Stimulated activated CD8-positive, alpha-beta memory T cell treated with anti-CD3 and anti-CD28 coated beads, Interleukin-12 subunit alpha, Interleukin-12 subunit beta, amount 100 ng/mL, for 1 hour (primary cell): ENCODE measurements at places on chromosomes 6 and 20.

DNA sequence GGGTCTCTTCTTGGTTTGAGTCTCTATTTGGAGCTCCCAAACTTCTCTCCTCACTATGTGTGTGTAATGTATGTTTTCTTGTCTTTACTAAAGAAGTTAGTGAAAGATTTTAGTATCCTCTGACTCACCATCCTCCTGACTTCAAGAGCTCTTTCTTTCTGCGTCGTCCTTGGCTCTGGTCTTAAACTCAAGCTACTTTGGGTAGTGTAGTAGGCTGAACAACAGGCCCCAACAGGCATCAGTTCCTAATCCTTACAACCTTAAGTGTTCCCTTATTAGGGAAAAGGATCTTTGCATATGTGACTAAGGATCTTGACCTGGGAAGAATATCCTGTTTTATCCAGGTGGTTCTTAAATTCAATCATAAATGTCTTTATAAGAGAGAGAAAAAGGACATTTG lies 810.2 kb downstream of the MAFB start:
- no peak for DNase-seq

- DNase-seq = no peak
These were observed 1.6 kb downstream of the VGLL2 start for GRCh38 chr6:117267054-117267347.

- no peak for DNase-seq
These were observed 21.1 kb downstream of the TAF4 start for GRCh38 chr20:62044631-62045030.

GRCh38 chr6:52697903-52698302 lies 27.0 kb downstream of the TMEM14A start:
- no peak for DNase-seq

DNA sequence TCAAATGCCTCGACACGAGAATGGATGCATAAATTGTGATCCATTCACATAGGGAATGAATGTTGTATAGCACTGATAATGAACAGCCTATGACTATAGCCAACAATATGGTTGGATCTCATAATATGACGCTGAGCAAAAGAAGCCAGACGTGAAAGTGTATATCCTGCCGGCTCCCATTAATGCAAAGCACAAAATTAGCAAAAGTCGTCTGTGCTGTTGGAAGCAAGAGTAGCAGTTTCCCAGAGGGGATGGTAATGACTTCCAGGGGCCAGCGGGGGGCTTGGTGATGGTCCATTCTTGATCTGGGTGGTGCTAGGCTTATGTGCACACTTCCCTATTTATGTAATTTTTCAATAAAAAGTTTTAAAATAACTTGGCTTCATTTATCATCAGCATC lies 1.0 kb upstream of the TAGAP start:
- DNase-seq = no peak
